ENCODE measurements at places on chromosomes 6 and 20. TPM values are rescaled to one million over a fixed set of nuclear protein-coding genes. Genes with fewer than 3 reads are reported as not detected.

Gene THEMIS
- total RNA-seq = 81.4 TPM

Gene ECT2L
- total RNA-seq = not detected

Gene FERMT1
- not detected for total RNA-seq

Gene SOX12
- 6.7 TPM for total RNA-seq

Gene CTAGE9
- not detected for total RNA-seq

Gene SYCP2L
- not detected for total RNA-seq

Gene SIGLEC1
- not detected for total RNA-seq

Gene PNPLA1
- total RNA-seq = not detected

Gene SYNDIG1
- not detected for total RNA-seq

Gene VGLL2
- total RNA-seq = not detected

Gene GSTA2
- total RNA-seq = not detected

Gene BTNL2
- total RNA-seq = not detected

Gene PKHD1
- total RNA-seq = not detected

Gene EYA2
- total RNA-seq = not detected

Gene APOBEC2
- not detected for total RNA-seq

Gene GPR63
- 2.1 TPM for total RNA-seq

Gene TDP2
- total RNA-seq = 37.7 TPM

Gene POPDC3
- total RNA-seq = not detected

Gene APOM
- 3.8 TPM for total RNA-seq

Gene PLCB4
- not detected for total RNA-seq

Gene MARCKS
- total RNA-seq = 0.23 TPM

Gene RNF182
- total RNA-seq = not detected

Gene DNAH8
- 0.03 TPM for total RNA-seq

Gene TGIF2
- total RNA-seq = 28.6 TPM

Gene GUCA1A
- total RNA-seq = not detected

Gene MICB
- 37.8 TPM for total RNA-seq

Gene RARS2
- total RNA-seq = 26.7 TPM

Gene TREML1
- total RNA-seq = not detected

Gene HNF4A
- total RNA-seq = not detected

Gene MAN1A1
- 7.6 TPM for total RNA-seq

Gene RNF39
- not detected for total RNA-seq

Gene ZFAND3
- total RNA-seq = 30.9 TPM

Gene TINAG
- not detected for total RNA-seq

Gene EHMT2
- total RNA-seq = 60.9 TPM

Gene PDE10A
- not detected for total RNA-seq

Gene RBCK1
- 135 TPM for total RNA-seq

Gene CFAP206
- total RNA-seq = not detected

Gene ATP6V1G2
- total RNA-seq = 4.2 TPM

Gene TFAP2D
- total RNA-seq = not detected

Gene IL17F
- 0.65 TPM for total RNA-seq

Gene BTN1A1
- not detected for total RNA-seq

Gene GPR6
- total RNA-seq = not detected

Gene DEF6
- total RNA-seq = 219 TPM

Gene TP53TG5
- not detected for total RNA-seq

Gene DHX16
- 34.3 TPM for total RNA-seq

Gene DUSP15
- total RNA-seq = not detected

Gene MAFB
- total RNA-seq = 0.12 TPM

Gene TMEM170B
- 1.2 TPM for total RNA-seq

Gene DLL1
- total RNA-seq = 0.87 TPM

Gene RGS17
- total RNA-seq = not detected

Gene CGA
- not detected for total RNA-seq

Gene B3GALT4
- total RNA-seq = 23.9 TPM

Gene AIF1
- 45.4 TPM for total RNA-seq

Gene BCAS1
- 0.07 TPM for total RNA-seq

Gene SHLD1
- 10.0 TPM for total RNA-seq
